Activated CD4-positive, alpha-beta T cell treated with anti-CD3 and anti-CD28 coated beads, Interleukin-2, amount 50 U/mL, for 1 hour (primary cell): ENCODE measurements at places on chromosomes 11 and 22.
A peak's percentile ranks its signal among the peaks of the same experiment; 100 is the strongest.

DNA sequence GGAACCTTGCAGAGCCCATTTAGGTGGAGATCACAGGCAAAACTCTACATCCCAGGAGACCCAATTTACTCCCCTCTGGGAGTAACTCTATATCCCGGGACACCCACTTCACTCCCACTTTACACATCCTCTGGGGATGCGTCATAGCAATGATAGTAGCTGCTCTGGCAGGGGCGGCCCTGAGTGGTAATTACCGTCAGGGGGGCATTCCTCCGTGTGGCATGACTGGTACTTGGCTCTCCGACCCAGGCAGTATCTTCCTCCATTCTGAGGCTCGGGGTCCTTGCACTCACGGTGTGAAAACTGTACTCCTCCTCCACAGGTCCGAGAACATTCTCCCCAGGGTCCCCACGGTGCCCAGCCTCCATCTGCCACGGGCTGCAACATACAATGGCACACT, 17.2 kb downstream of the ADAMTS8 start:
- DNase-seq, result no peak

DNA sequence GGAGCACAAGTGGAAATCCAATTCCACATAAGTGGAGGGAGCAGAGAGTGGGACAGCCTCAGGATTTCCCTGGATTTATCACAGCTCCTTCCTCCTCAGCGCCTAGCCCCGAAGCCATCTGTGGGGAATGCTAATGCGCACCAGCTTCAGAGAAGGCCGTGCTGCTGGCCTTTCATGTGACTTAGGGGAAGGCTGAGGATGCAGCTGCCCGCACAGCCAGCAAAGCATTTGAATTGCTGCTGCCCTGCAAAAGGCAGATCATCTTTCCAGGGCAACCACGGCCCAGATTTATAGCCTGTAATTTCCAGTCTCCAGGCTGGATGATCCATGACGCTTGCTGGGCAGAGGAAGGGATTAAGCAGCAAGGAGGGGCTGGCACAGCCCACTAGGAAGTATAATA, 29.9 kb downstream of the SYN3 start:
- DNase-seq, result no peak

DNA sequence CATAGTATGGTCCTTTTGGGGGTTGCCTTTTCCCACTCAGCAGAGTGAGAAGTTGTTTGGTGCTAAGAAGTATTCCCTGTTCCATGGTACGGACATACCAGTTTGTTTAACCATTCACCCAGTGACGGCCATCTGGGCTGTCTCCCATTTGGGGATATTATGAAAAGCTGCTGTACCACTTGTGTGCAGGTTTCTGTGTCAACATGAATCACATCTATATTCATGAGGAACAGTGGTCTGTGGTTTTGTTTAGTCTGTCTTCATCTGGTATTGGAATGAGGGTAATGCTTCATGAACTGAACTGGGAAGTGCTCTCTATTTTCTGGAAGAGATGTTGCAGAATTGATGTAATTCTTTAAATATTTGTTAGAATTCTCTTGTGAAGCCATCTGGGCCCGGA, 89.5 kb downstream of the TRMU start:
- DNase-seq, result no peak

GRCh38 chr22:21698430-21699329, 32.9 kb downstream of the PPIL2 start:
- DNase-seq, result no peak

GRCh38 chr11:64059339-64060140, 23.8 kb downstream of the FLRT1 start:
- no peak for DNase-seq

- no peak for DNase-seq
Observed at GRCh38 chr11:111400595-111400994, 21.5 kb upstream of the POU2AF1 start.

DNA sequence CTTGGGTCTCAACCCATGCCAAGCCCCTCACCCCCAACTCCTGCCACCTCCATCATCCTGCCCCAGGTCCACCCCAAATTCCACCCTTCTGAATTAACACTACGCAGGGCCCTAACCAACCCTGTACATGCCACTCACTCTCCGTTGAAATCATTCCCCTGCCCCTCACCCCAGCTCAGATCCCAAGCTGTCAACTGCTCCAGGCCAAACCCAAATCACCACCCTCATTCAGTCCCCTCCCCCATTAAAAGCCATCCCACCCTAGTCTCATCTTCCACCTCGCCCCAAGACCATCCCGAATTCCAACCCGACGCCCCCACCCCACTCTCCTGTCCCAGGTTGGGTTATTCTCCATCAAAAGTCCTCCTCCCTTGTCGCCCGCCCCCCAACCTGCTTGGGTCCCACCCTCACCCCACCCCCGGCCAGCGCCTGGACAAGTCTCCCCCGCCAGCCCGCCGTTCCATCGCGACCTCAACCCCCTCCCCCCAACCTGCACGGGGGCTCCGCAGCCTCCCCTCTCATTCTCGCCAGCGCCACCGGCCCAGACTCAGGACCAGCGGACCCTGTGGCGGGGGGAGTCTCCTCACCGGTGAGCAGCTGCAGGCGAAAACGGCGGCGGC, 466 bp downstream of the FAM168A start:
- no peak for DNase-seq

DNA sequence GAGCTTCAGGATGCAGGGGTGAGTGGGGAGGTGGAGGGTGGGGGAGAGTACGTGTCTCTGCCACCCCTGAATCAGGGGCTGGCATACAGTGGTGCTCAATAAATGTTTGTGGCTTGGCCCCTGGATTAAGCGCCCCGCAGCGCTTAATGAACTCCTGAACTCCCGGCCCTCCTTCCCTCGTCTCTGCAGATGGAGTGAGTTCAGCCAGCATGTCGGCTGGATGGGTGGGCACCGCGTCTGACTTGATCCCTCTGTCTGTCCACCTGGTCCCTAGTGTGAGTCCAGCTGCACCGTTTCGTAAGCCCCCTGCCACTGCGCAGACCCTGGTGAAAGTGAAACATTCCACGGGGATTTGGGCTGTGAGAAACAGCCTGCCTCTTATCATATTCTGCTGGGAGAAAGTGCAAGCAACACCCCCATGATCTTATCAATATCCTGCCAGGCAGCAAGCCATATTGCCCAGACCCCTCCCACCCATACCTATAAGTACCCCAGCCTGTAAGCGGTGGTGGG, 12.0 kb upstream of the MRGPRD start:
- DNase-seq, result no peak

- no peak for DNase-seq
Observed at GRCh38 chr11:122234257-122234656, 118.2 kb upstream of the BLID start.

DNA sequence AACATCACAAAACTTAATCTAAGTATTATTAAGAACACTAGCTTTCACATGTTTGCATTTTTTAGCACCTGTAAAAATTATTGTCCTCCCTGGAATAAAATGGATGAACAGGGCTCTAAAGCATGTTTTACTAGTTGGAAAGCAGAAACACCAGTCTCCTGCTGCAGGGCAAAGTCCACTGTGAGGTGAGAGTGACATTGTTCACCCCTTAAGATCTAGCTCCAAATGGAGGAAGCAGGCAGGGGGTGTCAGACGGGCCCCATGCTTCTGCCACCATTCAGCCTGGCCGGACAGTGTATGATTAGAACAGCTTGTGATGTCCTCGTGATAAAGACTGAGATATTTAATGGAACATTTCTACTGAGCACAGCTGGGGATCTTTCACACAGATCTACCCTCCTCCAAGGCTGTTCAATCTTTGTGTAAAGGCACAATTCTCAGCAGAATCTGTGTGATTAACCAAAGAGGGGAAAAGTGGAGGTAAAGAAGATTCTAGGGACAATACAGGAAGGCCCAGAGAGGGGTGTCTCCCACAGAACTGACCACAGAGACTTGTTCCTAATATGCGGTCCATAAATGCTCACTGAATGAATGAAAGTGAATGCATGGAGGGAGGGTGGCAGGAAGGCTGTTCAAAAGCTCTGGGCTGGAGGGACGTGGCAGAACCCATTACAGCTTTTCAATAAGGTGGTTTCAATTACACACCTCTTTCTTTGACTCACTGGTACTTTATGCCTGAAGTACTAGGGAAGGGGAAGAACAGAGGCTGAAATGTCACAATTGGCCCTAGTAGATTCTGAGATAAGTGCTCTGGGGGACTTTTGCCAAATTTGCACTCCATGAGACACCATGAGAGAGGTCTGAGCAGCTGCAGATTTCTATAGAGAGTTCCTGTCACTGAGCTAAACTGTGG, 239.1 kb upstream of the ARHGAP20 start:
- no peak for DNase-seq

GRCh38 chr11:87036756-87037449, 831 bp upstream of the TMEM135 start:
- DNase-seq, result no peak

GRCh38 chr22:27507935-27508526, 293.5 kb downstream of the MN1 start:
- DNase-seq, result no peak

GRCh38 chr11:14722496-14722895, 78.9 kb downstream of the PDE3B start:
- DNase-seq, result no peak

- peak; percentile 13 for DNase-seq
Observed at GRCh38 chr11:125626288-125626950, 1.5 kb downstream of the CHEK1 start.
